ENCODE measurements at places on chromosomes 5 and 9. TPM values are rescaled to one million over a fixed set of nuclear protein-coding genes. Genes with fewer than 3 reads are reported as not detected.

The DAB2 gene
- polyA plus RNA-seq: 216 TPM

The KIF20A gene
- polyA plus RNA-seq: 44.0 TPM

The GBA2 gene
- 94.3 TPM for polyA plus RNA-seq

The CYSRT1 gene
- 6.6 TPM for polyA plus RNA-seq

The XPA gene
- 35.0 TPM for polyA plus RNA-seq

GRCh38 chr9:89803403-89803802 lies 198.6 kb downstream of the GADD45G start:
- DNase-seq: no peak

DNA sequence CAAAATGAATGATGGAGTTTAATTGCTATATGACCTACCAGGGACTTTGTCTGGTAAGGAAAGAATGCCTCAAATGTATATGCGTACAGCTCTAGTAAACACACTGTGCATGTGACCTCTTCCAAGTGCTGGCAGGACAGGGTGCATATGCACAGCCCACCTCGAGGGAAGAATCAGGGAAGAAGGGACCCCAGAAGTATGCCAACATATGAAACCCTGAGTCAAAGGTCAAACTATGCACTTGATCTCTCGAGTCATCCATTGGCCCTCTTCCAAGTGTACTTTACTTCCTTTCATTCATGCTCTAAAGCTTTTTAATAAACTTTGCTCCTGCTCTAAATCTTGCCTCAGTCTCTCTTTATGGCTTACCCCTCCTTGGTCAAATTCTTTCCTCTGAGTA lies 804.6 kb upstream of the COX7C start:
- no peak for DNase-seq

DNA sequence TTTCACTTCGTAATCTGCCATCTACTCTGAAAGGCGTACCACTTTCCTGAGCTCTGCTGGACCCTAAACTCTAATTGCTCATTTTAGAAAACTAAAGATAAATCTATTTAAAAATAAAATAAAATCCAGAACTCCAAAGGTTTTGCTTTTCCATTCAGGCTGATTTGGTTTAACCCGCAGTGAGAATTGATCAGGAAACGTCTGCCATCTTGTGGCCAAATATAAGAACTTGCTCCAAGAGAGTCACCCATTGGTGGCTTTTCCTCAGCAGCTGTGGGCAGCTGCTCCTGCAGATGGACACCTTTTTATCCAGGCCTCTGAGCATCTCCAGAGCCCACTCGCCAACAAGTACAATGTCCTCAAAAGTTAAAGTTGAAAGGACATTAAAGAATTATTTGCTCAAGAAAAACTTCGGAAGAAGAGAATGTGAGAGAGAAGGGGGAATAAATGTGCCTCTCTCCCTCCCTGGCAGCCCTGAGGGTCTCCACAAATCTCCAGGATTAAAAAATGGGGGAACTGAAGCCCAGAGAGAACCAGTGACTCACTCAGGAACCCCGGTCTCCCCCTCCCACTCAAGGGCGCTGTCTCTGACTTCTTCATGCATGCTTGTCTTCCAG lies 4.1 kb downstream of the SAXO1 start:
- no peak for DNase-seq

GRCh38 chr9:110967196-110967595 lies 71.1 kb downstream of the LPAR1 start:
- no peak for DNase-seq

DNA sequence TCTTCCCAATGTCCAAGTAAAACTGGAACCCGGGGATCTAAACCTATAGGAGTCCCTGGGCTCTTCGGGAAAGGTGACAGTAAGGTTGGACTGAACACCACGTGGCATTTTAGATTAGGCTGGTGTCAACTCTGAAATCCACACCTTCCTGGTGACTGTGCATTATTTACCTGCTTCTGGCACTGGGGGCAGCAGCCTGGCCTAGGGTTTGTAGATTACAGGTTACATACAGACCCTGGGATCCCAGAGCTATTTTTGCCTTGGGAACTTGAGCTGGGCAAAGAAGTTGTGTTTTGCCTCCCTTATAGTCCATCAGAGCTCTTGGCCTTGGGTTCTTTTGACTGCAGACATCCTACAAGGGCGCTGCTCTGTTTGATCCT lies 173.2 kb downstream of the DAB2IP start:
- no peak for DNase-seq

DNA sequence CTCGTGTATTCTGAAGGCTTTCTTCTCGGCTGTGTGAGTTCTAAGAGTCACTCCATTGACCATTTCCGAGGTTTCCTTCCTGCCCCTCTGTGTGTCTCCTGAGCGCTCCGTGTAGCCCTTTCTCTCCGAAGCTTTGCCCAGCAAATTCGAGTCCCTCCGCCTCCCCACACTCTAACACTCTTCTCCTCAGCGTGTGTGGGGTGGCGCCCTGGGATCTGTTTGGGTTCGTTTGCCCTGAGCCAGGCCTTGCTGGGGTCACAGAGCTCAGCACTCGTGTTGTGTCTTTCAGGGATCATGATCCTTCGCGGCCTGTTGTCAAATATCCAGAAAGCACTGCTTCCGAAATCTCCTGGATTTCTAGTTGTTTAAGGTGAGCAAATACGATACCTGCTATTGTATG lies 5.6 kb upstream of the PAEP start:
- no peak for DNase-seq

DNA sequence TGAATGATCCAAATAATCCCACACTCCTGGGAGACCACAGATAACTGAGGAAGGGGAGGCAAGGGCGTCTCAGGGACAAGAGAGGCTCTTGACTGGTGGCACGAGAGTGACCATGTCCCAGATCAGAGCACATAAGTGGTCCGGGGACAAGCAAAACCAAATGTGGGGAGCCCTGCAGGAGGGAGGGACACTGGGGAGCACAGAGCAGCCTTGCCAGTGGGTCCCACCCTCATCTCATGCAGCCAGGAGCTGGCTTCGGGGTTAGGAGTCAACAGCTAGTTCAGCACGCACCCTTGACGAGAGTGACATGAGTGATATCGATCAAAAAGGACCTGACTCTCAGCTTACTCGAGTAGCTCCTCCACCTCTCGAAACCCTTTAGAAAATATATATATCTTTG lies 16.5 kb upstream of the UBE2QL1 start:
- no peak for DNase-seq

DNA sequence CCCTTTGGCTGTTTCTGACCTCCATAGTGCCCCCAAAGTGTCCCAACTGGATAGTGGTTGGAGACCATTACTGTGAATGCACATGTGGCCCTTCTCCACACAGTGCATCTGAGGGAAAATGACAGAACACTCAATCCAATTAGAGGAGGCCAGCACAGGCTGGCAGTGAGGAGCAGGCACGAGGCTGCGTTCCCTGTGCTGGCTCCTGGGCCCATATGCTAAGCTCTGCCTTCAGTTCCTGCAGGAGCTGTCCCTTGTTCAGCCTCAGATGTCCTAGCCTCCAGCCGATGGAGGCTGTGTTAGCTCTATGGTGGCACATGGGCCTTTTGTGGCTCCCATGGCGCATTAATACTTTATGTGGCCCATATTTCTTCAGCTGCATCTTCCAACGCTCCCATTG lies 35.8 kb downstream of the ALG2 start:
- DNase-seq: no peak

GRCh38 chr5:166379517-166379916 lies 1911.9 kb upstream of the WWC1 start:
- DNase-seq: no peak
